ENCODE measurements at places on chromosomes 3 and 15.

DNA sequence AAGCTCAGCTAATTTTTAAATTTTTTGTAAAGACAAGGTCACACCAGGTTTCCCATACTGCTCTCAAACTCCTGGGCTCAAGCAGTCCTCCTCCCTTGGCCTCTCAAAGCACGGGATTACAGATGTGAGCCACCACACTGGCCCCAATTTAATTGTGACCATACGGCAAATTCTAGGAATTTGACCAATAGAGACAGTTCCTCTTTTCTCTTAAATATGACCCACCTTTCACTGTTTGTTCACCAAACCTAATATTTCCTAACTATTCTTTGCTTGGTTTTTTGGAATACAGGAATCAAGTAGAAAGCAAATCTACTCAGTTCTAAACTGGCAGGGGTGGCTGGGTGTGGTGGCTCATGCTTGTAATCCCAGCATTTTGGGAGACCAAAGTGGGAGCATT lies 264.0 kb downstream of the SHQ1 start:
- DNase-seq = no peak

GRCh38 chr3:124246949-124247348 lies 255.0 kb upstream of the ROPN1 start:
- DNase-seq = no peak

- DNase-seq = peak; percentile 0
These were observed 25.7 kb downstream of the DNAH12 start for GRCh38 chr3:57518276-57518915.

DNA sequence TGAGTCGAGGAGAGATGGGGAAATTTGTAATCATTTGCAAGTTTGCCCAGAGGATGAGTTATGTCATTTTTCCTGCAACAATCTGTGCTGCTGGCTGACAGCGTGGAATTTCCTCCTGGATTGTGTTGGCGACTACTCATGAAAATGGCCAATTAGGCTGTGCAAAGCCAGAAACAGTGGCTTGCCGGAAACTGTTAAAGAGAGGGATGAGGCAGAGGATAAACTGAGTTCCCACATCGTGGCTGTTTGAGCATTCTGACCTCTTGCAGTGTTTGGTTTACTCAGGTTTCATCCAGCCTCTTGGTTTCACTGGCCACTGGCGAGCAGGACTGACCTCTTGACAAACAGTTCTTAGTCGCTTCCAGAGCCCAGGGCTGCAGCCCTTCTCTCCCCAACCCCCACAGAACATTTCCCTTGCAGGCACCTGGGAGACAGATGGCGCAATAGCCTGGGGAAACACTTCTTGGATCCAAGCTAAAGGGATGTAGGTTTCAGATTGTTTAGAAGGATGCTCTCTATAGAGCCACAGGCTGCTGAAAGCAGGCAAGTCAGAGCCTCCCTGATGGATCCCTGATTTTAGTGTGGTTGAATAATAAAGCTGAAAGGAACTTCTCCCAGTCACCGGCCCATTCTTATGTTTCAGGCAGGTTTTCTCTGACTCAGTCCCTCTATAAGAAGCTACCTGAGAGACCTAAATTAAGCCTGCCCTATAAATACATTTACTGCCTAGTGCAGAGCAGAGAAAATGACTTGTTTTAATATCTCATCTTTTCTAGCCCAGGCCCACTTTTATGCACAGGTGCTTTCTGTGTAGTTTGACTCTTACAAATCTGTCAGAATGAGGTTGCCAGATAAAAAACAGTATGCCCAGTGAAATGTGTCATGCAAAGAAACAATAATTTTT lies 92.8 kb upstream of the UBE2E1 start:
- no peak for DNase-seq

- DNase-seq = no peak
These were observed 57.4 kb downstream of the APBA2 start for GRCh38 chr15:28943146-28943545.
